GM23248 (cell line): ENCODE measurements at places on chromosomes 1 and 21. TPM values are rescaled to one million over a fixed set of nuclear protein-coding genes. Genes with fewer than 3 reads are reported as not detected.

- DNase-seq, result peak; percentile 16
Observed at GRCh38 chr1:227666286-227666685, 68.8 kb downstream of the JMJD4 start.

DNA sequence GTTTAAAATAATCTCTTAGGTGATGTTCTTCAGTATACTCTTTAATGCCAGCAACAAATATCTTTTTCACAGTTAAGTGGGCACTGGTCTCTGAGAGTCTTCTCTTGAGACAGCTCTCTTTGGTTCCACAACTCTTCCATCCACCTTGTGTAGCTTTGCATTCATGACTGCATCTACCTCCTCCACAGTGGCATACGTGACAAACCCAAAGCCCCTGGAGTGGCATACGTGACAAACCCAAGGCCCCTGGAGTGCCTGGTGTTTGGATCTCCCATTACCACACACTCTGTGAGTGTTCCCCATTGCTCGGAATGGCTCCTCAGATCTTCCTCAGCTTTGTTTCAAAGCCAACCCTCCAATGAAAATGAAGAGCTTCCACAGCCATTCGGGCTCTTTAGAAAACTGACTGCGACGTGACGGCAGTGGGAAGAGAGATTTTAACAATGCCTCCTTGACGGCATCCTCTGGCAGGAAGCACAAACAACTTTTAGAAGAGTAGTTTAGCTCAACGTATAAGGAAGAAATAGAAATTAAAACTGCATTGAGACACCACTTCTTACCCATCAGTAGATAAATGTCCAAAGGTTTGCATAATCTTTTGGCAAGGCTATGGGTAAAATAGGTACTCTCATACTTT, 45.8 kb downstream of the SLC30A7 start:
- no peak for DNase-seq

DNA sequence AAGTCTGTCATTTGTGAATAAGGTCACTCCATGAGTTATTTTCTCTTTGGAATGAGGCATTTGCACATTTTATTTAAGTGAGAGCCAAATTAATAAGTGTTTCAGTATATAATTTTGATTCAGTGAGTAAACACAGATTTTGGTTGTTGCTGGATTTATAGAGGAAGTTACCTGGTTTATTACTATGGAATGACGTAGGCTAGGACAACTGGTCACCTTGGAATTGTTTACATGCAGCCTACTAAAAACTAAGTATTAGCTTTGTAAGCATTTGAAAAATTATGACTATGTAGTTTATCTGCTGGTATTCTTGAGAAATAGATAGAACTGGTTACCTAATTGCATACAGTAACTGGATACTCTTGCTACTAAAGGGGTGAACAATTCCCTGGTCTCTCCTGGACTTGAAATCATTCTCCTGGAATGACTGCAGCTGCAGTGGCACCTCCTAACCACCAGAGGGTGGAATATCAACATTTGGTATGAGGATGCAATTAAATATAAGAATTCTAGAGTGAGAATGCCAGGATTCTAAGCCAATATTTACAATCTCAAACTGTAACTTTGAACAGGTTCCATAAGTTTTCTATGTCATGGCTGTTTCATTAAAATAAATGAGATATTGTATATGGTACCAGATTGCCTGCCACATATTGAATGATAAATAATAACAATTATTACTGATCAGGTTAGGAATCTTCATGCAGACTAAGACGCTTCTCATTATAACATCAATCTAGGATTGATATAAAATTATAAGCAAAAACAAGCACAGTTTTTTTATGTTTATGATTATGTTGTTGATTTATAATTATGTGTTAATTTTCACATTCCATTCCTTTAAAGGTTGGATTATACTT, 3.5 kb upstream of the KRTAP27-1 start:
- peak; percentile 51 for DNase-seq

DNA sequence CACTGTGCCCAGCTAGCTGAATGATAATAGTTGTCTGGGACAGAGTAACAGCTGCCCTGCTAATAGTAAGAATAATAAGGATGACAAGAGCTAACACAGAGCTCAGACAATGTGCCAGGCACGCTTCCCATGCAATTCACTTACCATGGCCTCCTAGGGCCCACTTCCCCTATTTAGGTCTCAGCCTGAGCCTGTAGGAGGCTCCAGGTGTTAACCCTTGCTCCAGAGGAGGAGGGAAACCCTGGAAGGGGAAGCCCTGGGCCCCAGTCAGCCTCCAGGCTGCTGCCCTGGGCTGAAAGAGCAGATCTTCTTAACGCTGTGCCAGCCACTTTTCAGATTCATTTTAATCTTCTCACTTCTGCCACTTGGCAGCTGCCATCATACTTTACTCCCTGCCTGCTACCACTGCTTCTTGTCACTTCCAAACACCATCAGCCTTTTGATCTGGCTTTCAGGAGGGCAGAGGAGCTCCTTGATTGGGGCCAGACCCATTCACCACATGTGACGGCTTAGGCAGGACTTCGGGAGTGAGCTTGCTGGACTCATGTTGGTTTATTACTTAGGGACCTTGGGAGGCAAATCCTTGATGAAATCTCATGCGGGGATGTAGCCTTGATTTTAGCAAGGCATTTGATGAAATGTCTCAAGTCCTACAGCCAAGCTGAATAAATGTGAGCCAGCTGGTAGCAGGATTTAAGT, 66.7 kb upstream of the PARP1 start:
- no peak for DNase-seq

MYBPH gene
- 0.11 and 1.4 TPM in 2 replicates for total RNA-seq

DNA sequence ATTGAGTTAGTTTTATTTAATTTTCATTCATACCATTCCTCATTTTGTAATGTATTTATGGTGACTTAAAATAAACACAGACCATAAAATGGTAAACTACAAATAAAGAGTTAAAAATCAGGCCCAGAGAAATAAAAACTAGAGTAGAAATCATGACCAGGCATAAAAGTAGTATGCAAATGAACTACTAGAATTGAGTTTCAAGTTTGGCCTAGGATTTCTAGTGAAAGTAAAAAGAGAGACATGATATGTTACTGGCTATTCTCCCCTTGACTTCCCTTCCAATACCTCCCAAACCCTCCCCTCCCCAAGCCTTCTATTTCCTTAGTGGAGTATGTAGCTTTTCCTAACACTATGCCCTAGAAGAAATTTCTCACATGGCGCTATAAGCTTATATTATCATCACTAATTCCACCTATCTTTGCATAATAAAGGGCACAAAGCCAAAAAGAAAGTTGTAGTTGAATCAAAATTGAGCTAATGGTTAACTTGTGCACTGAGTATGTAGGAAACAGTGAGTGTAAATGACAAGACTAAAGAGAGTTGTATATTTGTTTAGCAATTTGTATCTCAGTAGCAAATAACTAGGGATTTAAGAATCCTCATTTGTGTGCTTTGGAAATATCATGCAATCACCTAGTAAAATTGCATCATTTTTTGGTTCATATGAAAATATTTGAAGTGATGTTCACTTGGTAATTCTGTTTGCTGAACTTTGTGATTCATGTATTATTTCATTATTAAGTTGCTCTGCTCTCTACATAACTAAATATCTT, 29.7 kb upstream of the CDC14A start:
- peak; percentile 75 for DNase-seq

TMEM269 gene
- total RNA-seq, result not detected in 2 replicates

GRCh38 chr1:43015269-43015668, 56.6 kb upstream of the SLC2A1 start:
- DNase-seq, result no peak

- DNase-seq, result peak; percentile 100
Observed at GRCh38 chr1:3312898-3313575, 141.4 kb upstream of the ARHGEF16 start.

CD1D gene
- total RNA-seq, result not detected in 2 replicates

IGFN1 gene
- not detected in 2 replicates for total RNA-seq

GRCh38 chr1:86860020-86860419, 53.9 kb downstream of the SELENOF start:
- no peak for DNase-seq

TNFSF4 gene
- total RNA-seq, result 4.8 and 6.2 TPM in 2 replicates

DNA sequence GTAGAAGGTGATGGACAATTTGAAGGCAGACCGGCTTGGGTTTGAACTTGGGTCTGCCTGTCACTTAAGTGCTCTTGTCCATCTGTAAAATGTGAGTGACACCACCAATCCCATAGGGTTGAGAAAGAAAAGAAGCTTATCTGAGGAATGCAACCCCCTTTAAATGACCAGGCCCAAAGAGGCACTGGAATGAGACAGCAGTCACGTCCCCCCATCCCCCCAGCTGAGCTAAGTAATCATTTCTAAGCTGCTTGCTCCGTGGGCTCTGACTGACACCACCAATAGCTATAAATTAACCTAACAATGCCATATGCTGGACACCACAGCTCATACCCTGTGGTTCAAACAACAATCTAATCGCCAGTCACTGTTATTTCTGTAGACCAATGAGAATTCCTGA, 15.1 kb downstream of the LCA5L start:
- no peak for DNase-seq

- peak; percentile 79 for DNase-seq
Observed at GRCh38 chr1:119373465-119373864, 4.9 kb downstream of the HAO2 start.

GPR25 gene
- not detected in 2 replicates for total RNA-seq

- no peak for DNase-seq
Observed at GRCh38 chr1:236834876-236835275, 39.8 kb downstream of the MTR start.

- peak; percentile 47 for DNase-seq
Observed at GRCh38 chr1:199931666-199932377, 95.7 kb upstream of the NR5A2 start.

DNA sequence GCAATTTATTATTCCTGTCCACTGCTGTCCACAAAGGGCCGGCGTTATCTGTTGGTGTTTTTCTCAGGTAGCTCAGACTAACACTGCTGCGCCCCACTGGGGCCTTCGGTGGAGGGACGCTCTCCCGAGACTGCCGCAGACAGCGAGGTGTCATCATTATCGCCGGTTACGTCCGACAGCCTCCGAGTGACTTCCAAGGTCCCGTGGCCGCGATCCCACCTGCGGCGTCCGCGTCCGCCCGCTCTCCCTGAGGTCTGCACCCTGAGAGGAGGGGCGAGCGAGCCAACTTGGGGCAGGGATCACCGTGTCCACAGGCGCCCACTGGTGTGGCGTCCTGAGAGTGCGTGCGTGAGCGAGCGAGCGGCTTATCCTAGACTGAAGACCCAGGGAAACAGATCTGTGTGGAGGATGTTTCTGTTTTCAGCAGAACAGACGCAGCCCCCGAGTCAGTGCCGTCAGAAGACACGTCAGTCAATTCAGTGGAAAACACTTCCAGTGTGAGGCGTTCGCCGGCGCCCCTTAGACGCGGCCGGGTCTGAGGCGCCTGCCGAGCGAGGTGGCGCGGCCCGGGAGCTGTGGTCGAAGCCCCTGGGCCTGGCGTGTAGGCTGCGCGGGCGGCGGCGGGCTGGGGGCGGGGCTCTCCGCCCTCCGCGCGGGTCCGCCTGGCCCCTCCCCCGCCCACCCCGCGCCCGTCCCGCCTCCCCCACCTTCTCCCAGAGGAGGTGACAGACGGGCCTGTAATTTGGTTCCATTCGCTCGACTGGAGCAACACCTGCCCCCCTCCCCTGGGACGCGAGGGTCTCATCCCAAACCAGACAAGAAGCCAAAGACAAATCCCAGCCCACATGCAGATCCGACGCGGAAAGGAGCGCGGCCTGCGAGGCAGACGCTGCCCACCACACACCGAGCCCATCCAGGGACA, 12.6 kb downstream of the NHLH2 start:
- peak; percentile 34 for DNase-seq

AMY1C gene
- total RNA-seq, result not detected in 2 replicates

NOS1AP gene
- not detected in 2 replicates for total RNA-seq

KCNA3 gene
- total RNA-seq, result not detected in 2 replicates

USH2A gene
- total RNA-seq, result under 0.01 TPM in 1 of 2 replicates, not detected in the other

DNAI4 gene
- total RNA-seq, result 7.3 and 9.9 TPM in 2 replicates

DNA sequence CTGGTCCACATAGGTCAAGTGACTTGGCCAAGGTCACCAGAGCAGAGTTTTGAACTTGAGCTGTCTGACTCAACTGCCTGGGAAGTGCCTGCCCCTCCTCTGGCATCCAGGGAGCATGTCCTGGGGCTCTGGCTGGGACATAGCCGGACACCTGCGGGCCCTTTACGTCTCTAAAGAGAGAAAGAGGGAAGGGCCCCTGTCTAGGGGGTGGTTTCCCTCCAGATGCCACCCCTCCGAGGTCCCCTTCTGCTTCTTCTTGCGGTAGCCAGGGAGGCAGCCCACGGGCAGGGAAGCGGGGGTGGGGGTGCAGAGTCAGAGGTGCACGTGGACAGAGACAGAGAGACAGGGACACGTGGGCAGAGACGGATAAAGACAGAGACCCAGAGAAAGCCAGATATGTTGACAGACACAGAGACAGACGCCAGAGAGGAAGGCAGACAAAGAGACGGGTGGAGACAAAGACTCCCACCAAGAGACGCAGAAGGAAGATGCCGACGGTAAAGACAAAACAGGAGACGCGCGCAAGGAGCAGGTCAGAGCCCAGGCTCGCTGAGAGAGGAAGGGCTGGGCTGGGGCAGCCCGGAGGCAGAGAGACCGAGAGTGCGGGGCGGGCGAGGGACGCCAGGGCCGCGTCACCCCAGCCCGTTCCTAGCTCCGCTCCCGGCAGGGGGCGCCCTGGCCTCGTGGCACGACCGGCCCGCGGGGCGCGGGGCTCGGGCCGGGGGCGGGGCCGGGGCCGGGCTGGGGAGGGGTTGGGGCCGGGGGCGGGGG, 458 bp upstream of the ALPL start:
- DNase-seq, result peak; percentile 81

DNA sequence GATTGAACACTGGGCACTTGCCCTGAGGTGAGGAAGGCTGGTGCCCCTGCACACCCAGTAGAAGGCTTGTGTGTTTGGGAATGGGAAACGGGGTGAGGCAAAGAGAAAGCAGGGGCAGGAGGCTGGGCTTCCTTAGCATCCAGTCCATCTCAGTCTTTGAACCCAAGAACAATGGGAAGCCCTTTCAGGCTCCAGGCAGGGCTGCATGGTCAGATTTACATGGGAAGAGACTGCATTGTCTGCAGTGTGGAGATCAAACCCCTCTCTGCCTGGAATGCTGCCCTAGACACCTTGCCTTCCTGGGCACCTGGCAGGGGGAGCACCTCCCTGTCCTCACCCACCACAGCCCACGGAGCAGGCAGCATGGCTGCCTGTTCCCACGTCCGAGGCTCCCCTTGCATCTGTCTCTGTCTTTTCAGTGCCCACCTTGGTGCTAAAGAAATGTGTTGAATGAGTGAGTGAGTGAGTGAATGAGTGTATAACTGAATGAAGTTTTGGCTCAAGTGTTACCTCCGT, 268.5 kb downstream of the GRIK3 start:
- DNase-seq, result no peak

DNA sequence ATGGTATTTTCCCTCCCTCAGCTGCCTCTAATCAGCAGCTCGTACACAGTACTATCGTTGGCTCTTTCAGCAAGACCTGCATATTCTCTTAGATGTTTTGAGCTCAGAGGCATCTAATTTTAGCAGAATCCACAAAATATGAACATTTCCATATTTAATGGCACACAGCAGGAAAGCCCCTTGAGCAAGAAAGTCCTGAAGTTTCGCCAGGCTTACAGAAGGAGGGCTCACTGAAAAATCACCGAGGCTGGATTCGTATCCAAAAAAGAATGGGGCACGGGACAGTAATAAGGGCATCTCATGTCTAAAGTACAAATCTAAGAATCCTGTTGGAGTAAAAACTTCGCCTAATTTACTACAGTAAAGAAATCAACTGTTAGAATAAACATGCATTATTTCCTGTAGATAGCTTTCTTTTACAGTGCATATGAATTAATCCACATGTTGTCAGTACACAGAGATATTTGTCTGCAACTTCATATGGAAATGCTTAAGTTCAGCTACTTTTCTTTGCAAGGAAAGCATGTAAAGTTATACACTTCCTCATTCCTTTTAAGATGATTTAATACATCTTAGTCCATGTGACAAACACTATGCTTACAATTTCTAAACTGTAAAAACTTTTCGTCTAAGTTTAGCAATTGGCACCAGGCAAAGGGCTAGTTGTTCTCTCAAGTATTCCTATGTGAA, 1205.3 kb upstream of the ADGRL4 start:
- peak; percentile 0 for DNase-seq

- DNase-seq, result no peak
Observed at GRCh38 chr1:167094690-167095089, 815 bp downstream of the STYXL2 start.
